Cardiac muscle cell (in vitro differentiated cells and primary cell): ENCODE measurements at places on chromosomes 11 and 22. TPM values are rescaled to one million over a fixed set of nuclear protein-coding genes. Genes with fewer than 3 reads are reported as not detected.

Gene SLC22A12
- not detected in 2 replicates for total RNA-seq

Gene KCNQ1
- total RNA-seq: 7.8 and 18.6 TPM in 2 replicates

Gene LRRC74B
- total RNA-seq: 0.12 TPM in 1 of 2 replicates, not detected in the other

GRCh38 chr22:37366601-37367000 is 60.7 kb downstream of the ELFN2 start:
- DNase-seq: no peak
- no peak overlapping the region for H3K4me3 ChIP-seq
- H3K27ac ChIP-seq: no peak overlapping the region

- H3K4me3 ChIP-seq: no peak overlapping the region
- H3K27ac ChIP-seq: no peak overlapping the region
- no peaks in the 10 kb centered on the region for H3K4me1 ChIP-seq
Observed at GRCh38 chr22:18111759-18112330, 1.2 kb downstream of the TUBA8 start.

- H3K4me3 ChIP-seq: no peak overlapping the region
- no peaks in the 10 kb centered on the region for H3K27me3 ChIP-seq
- no peaks in the 10 kb centered on the region for H3K36me3 ChIP-seq
Observed at GRCh38 chr22:36377022-36377631, 10.6 kb downstream of the MYH9 start.

- H3K36me3 ChIP-seq: no peaks in the 10 kb centered on the region
- no peak for DNase-seq
- H3K4me1 ChIP-seq: no peaks in the 10 kb centered on the region
- no peak overlapping the region for H3K27ac ChIP-seq
- no peak overlapping the region for H3K4me3 ChIP-seq
Observed at GRCh38 chr11:101003468-101003867, 126.1 kb downstream of the PGR start.

DNA sequence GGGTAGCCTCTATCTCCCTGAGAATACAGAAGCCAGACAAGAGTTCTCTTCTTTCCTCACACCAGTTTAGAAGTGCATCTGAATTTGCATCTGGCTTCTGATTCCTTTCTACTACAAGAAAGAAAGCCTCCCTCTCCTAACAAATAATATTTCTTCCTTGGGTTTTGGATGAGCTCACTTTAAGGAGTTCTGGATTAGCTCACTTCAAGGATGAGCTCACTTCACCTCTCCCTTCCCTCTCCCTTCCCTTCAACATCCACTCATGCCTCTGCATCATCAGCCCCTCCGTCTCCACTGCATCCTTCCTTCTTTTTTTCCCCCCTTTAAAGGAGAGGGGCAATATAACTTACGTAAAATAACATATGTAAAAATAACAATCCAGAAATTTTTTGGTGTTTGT is 1.6 kb upstream of the MTNR1B start:
- no peak overlapping the region for H3K27ac ChIP-seq
- DNase-seq: no peak
- H3K36me3 ChIP-seq: no peaks in the 10 kb centered on the region

GRCh38 chr11:64713016-64713707 is 9.8 kb downstream of the NRXN2 start:
- H3K27me3 ChIP-seq: peaks cover 87% of the 10 kb centered on the region
- no peaks in the 10 kb centered on the region for H3K36me3 ChIP-seq
- no peak overlapping the region for H3K27ac ChIP-seq
- peaks cover 3% of the 10 kb centered on the region for H3K4me1 ChIP-seq
- peak; percentile 69 for DNase-seq
- no peak overlapping the region for H3K4me3 ChIP-seq

DNA sequence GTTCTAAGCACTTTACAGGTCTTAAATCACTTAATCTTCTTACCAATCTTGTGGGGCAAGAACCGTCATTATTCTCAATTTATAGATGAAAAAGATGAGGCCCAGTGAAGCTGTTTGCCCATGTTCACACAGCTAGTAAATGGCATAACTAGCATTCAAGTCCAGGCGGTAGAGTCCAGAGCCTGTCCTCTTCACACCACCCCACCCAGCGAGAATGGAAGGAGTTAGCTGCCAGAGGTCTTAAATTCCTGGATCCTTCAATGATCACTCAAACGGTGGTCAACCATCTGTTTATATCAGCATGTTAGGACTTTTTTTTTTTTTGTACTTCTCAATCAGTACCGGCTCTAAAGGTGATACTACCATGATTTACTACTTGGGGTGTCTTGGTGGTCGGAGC is 43.3 kb downstream of the PARVA start:
- no peaks in the 10 kb centered on the region for H3K36me3 ChIP-seq
- no peaks in the 10 kb centered on the region for H3K27me3 ChIP-seq
- no peak for DNase-seq
- H3K4me3 ChIP-seq: no peak overlapping the region

- peak; percentile 51 for DNase-seq
- H3K4me1 ChIP-seq: peaks cover 5% of the 10 kb centered on the region
Observed at GRCh38 chr11:69588270-69588669, 52.7 kb upstream of the CCND1 start.

GRCh38 chr22:36465232-36466021 is 16.0 kb downstream of the TXN2 start:
- no peak for DNase-seq
- H3K27me3 ChIP-seq: no peaks in the 10 kb centered on the region
- H3K4me1 ChIP-seq: peaks cover 35% of the 10 kb centered on the region
- no peaks in the 10 kb centered on the region for H3K36me3 ChIP-seq
